Bronchus fibroblast of lung (primary cell): ENCODE measurements at places on chromosomes 1 and 21. TPM values are rescaled to one million over a fixed set of nuclear protein-coding genes. Genes with fewer than 3 reads are reported as not detected.

The FAM20B gene
- 23.6 and 25.2 TPM in 2 replicates for total RNA-seq

The TEKT2 gene
- total RNA-seq, result 0.17 and 0.89 TPM in 2 replicates

The RAD54L gene
- 11.6 and 13.4 TPM in 2 replicates for total RNA-seq

The ERRFI1 gene
- total RNA-seq, result 108 and 109 TPM in 2 replicates

The RXFP4 gene
- not detected in 2 replicates for total RNA-seq

The ESRRG gene
- under 0.01 and 0.30 TPM in 2 replicates for total RNA-seq

The LCE3E gene
- not detected in 2 replicates for total RNA-seq

The SERINC2 gene
- total RNA-seq, result 110 and 119 TPM in 2 replicates
